MG63 (cell line): ENCODE measurements at places on chromosomes 4 and X. TPM values are rescaled to one million over a fixed set of nuclear protein-coding genes. Genes with fewer than 3 reads are reported as not detected.

DNA sequence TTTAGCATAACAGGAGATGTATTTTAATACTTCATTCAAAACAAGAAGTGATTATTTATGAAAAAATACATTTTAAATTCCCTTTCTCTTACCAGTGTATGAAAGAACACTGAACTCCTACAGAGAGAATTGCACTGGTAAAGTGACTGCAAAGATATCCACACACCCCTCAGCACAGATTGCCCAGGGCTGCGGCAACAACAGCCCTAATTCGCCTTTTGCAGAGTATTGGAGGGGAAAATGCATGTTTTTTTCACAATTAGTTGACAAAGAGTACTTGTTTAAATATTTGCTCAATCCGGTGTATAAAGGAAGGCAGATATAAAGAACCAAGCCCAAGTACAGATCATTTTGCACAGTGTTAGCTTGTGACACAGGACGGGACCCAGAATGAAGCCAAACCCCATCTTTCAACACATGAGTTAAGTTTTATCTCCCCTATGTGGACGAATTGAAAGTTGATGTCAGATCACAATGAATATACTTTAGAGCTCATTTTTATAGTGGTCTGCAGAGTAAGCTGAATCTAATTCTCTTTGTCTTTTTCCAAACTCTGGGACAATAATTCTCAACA is 551.4 kb upstream of the IGFBP7 start:
- no peak for DNase-seq

DNA sequence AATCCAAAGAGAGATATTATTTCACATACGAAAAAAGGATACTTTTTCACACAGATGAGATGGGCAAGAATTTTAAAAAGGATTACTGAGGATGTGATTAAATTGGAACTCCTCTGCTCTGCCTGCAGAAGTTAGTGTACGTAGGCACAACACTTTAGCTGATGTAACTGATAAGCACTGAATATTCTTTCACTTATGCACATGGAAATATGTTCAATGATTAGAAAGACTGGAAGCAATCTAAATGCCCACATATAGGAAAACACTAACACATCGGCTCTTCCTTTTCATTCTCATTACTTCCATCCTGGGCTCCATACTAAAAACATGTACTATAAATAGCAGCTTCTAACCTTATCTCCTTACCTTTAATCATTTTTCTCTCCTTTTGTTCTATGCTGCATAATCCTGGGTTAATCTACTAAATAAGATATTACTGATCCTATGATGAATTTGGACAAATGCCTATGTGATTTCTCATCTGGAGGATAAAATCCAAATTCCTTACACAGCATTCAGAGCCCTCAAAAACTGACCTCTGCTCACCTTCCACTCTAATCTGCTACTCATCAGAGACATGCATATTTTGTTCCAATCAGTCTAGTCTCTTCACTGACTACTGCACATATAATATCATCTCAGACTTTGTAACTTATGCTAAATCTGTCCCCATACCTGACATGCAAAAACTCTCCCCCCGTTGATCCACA is 197.8 kb downstream of the PDGFC start:
- DNase-seq, result no peak

- DNase-seq, result no peak
These were observed 31.3 kb downstream of the MID1 start for GRCh38 chrX:10589098-10589497.

GRCh38 chr4:170698334-170698733 is 608.6 kb upstream of the AADAT start:
- no peak for DNase-seq

DNA sequence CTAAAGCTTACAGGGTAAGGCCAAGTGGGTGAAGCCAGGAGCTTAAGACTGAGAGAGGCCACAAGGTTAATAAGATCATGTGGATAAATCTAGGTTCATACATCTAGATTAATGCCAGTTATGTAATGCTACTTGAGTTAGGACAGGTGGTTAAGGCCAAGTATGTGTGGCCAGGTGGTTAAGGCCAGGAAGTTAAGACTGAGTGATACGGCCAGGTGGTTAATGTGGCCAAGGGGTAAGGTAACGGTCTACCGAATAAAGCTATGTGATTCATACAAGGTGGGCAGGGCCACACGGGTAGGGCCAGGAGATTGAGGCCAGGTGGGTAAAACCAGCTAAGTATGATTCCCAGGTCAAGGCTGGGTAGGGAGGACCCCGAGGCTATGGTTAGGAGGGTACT is 223.0 kb downstream of the TACR3 start:
- no peak for DNase-seq

DNA sequence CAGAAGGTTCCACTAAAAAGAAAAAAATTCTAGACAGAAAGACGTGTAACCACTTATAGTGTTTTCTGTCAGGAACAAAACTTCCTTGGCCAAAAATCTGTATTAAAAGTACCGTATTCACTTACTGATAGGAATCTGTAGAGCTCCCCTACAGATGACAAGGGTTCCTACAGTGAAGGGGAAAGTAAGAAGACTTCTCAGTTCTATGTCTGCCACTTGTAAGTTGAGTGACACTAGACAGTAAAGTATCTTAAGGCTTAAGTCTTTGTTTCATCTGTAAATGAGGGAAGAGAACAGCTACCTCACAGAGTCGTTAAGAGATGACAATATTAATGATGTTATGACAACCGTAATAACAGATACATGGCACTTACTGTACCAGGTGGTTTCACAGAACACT is 3.3 kb downstream of the COQ2 start:
- no peak for DNase-seq

DNA sequence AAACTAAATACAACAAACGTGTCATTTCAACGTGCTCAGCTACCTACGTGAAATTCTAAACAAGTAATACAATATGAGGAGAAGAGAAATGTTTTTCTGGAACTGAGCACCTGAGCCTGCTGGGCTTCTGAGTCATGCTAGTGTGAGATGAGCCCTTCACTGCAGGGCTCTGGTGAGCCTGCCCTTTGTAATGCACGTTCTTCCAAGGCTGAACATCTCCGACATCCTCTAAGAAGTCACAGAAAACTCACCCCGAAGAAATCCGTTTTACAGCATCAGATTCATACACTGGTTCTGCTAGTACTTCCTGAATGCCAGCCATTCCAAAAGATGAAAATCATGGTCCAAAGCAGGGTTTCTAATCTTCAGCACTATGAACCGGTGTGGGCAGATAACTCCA is 157.1 kb downstream of the AMELX start:
- DNase-seq, result no peak

- no peak for DNase-seq
These were observed 26.0 kb downstream of the BEND2 start for GRCh38 chrX:18194688-18195087.

GRCh38 chr4:156635051-156635450 is 336.5 kb downstream of the PDGFC start:
- no peak for DNase-seq

- no peak for DNase-seq
These were observed 42.5 kb downstream of the RTL9 start for GRCh38 chrX:110401135-110401534.

GRCh38 chr4:5923376-5923775 is 30.5 kb upstream of the CRMP1 start:
- DNase-seq, result no peak

GRCh38 chr4:41410049-41410448 is 127.9 kb upstream of the LIMCH1 start:
- no peak for DNase-seq

GRCh38 chr4:159856451-159856850 is 753.6 kb downstream of the RAPGEF2 start:
- DNase-seq, result no peak

GRCh38 chr4:140255927-140256326 is 101.9 kb upstream of the MAML3 start:
- DNase-seq, result no peak

DNA sequence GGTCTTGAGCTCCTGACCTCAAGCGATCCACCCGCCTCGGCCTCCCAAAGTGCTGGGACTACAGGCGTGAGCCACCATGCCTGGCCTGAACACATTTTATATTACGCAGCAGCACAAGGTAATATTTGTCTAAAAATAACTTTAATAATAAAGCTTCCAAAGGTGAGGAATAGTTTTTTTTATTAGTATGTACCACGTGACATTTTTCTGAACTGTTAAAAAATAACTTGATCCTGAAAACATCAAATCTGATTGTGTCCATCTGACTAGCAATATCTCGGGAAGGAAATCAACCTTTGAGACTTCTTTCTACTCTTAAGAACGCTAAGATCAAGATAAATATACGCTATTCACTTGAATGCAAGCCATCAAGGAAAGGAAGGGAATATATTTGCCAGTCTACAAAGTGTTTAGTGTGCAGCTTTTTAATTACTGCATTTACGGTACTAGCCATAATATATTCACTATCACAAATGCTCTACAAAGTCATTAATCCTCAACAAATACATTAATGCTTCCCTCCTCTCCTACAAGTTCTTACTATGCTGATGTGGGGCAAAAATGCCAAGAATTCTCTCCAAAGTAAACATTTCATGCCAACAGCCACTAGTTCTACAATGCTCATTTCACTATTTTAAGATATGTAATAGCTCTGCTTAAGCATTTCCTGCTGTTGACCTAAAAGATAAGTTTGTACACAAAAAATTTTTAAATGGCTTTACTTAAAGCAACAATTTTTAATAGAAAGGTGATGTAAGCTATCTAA is 143.6 kb downstream of the APBB2 start:
- DNase-seq, result no peak

The TMEM47 gene
- 4.3 and 5.7 TPM in 2 replicates for total RNA-seq

The ZNF827 gene
- total RNA-seq, result 0.86 and 2.1 TPM in 2 replicates

The MAGEA12 gene
- total RNA-seq, result not detected in 2 replicates

The CD40LG gene
- not detected in 2 replicates for total RNA-seq

The HTN3 gene
- total RNA-seq, result not detected in 2 replicates

The C4orf51 gene
- total RNA-seq, result not detected in 2 replicates

The GATA1 gene
- not detected in 2 replicates for total RNA-seq

The USP17L17 gene
- not detected in 2 replicates for total RNA-seq

The DCAF12L2 gene
- total RNA-seq, result 1.4 TPM in 1 of 2 replicates, not detected in the other

The SLAIN2 gene
- 14.5 and 18.2 TPM in 2 replicates for total RNA-seq

The PDLIM5 gene
- total RNA-seq, result 19.4 and 21.1 TPM in 2 replicates

The GABRG1 gene
- total RNA-seq, result not detected in 2 replicates

The ANTXR2 gene
- total RNA-seq, result 4.7 and 5.6 TPM in 2 replicates

The KIAA1210 gene
- not detected in 2 replicates for total RNA-seq
